Fibroblast of skin of abdomen (primary cell): ENCODE measurements at places on chromosomes 16 and 17.
A peak's percentile ranks its signal among the peaks of the same experiment; 100 is the strongest.

GRCh38 chr17:80502578-80502877 is 26.1 kb upstream of the NPTX1 start:
- no peak for DNase-seq

DNA sequence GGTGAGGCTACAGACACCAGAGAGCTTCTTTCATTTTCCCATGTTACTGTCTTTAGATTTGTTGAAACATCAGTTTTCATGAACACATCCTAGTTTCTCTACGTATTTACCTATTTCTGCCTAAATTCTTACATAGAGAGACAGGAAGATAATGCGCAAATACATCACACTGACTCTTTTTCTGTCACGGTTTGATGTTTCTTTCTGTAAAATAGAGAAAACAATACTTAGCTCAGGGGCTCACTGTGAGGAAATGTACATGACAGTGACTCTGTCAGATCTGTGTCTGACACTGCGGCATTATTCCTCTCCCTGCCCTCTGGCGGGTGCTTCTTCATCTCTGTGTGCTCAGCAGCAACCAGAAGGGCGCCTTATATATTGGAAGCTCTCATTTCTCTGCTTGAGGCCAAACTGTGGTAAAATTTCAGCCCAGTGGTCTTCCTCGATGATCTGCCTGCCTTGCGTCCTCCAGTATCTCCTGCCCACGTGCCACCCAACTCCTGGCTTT is 264.1 kb downstream of the PHKB start:
- DNase-seq, result no peak

GRCh38 chr16:58217311-58217925 is 19.5 kb upstream of the CSNK2A2 start:
- DNase-seq, result no peak

- DNase-seq, result no peak
These were observed 646 bp downstream of the KIF22 start for GRCh38 chr16:29790949-29791844.

DNA sequence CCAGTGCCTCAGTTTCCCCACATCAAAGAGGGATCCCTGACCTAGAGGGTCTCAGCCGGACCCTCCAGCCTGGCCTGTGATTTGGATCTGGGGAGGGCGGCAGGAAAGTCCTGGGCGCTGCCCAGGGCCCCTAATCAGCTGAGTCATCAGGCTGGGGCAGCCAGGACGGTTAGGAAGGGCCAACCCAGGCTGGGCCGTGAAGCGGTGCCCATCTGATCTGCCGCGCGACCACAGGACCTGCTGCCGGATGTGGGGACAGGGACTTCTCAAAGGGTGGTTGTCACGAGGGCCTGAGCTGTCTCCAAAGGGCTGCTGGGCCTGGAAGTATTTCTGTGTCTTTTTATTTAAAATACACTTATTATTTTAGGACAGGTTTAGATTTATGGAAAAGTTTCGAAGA is 4.4 kb downstream of the TPSAB1 start:
- no peak for DNase-seq

GRCh38 chr17:37512442-37513068 is 22.9 kb downstream of the DUSP14 start:
- DNase-seq, result no peak

DNA sequence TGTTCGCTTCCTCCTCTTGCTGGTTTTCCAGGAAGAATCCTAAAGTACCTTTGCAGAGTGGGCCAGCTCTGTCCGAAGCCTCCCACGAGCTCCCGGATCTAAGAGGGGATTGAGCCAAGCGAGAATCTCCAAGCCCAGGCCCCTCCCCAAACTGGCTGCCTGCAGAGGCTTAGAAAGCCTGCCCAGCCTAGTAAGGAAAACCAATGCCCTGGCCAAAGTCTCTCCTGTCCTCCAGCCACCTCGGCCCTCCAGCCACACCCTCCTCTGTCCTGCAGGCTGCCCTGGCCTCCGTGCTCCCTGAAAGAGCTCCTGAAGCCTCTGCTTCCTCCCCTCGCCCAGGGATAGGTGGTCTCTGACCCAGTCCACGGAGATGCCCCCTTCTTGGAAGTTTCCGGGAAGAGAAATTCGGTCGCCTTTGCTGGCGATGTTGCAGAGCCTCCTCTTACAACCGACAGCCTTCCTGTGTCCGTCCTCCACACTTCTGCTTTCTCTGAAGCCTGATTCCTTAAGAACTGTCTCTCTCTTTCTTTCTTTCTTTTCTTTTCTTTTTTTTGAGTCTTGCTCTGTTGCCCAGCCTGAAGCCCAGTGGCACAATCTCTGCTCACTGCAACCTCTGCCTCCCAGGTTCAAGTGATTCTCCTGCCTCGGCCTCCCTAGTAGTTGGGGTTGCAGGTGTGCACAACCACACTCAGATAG is 54.9 kb upstream of the TOB1 start:
- no peak for DNase-seq

GRCh38 chr17:35932586-35932985 is 2.0 kb upstream of the RDM1 start:
- peak; percentile 9 for DNase-seq
